Activated T-cell treated with anti-CD3 and anti-CD28 coated beads, Interleukin-2, amount 50 U/mL, for 4 hours (primary cell): ENCODE measurements at places on chromosomes 1 and 21. TPM values are rescaled to one million over a fixed set of nuclear protein-coding genes. Genes with fewer than 3 reads are reported as not detected.

FCN3 gene
- not detected for total RNA-seq

NGF gene
- total RNA-seq, result not detected

MIB2 gene
- 37.7 TPM for total RNA-seq

CELA3B gene
- total RNA-seq, result 5.3 TPM

OTUD3 gene
- 7.2 TPM for total RNA-seq

MCOLN2 gene
- 54.8 TPM for total RNA-seq

NDUFS5 gene
- total RNA-seq, result 205 TPM

UQCRH gene
- 283 TPM for total RNA-seq

SLC5A9 gene
- total RNA-seq, result not detected

OLFML2B gene
- total RNA-seq, result 1.5 TPM

TIE1 gene
- total RNA-seq, result 0.24 TPM

C1orf141 gene
- not detected for total RNA-seq

LHX8 gene
- not detected for total RNA-seq

KIF21B gene
- total RNA-seq, result 36.3 TPM

METTL25B gene
- 18.9 TPM for total RNA-seq

C1orf105 gene
- total RNA-seq, result not detected

IVNS1ABP gene
- 54.3 TPM for total RNA-seq

SPRR1A gene
- total RNA-seq, result not detected

LCE3E gene
- not detected for total RNA-seq

KCNJ15 gene
- total RNA-seq, result 0.29 TPM

PYHIN1 gene
- total RNA-seq, result 5.3 TPM

MASP2 gene
- 1.0 TPM for total RNA-seq

FMO5 gene
- 0.22 TPM for total RNA-seq

FCGR3B gene
- total RNA-seq, result not detected

H6PD gene
- total RNA-seq, result 6.1 TPM

CHODL gene
- not detected for total RNA-seq

NMNAT2 gene
- total RNA-seq, result not detected

EDARADD gene
- total RNA-seq, result 12.4 TPM

ZNF670 gene
- total RNA-seq, result 2.8 TPM

TAF1A gene
- 24.8 TPM for total RNA-seq

SLC45A1 gene
- 0.38 TPM for total RNA-seq

KIF2C gene
- 8.1 TPM for total RNA-seq

PIK3R3 gene
- total RNA-seq, result 1.3 TPM

C8B gene
- total RNA-seq, result not detected

OLIG2 gene
- not detected for total RNA-seq

CD160 gene
- 6.4 TPM for total RNA-seq

CXADR gene
- total RNA-seq, result 0.30 TPM

PSMA5 gene
- 300 TPM for total RNA-seq

TAS1R3 gene
- 0.19 TPM for total RNA-seq

BEND5 gene
- 1.4 TPM for total RNA-seq

LYPD8 gene
- total RNA-seq, result not detected

HNRNPCL4 gene
- total RNA-seq, result not detected

KRTAP22-2 gene
- total RNA-seq, result not detected

C8A gene
- total RNA-seq, result not detected

ADGRL4 gene
- not detected for total RNA-seq

HUNK gene
- total RNA-seq, result 0.05 TPM

CAPN9 gene
- total RNA-seq, result not detected
